ENCODE measurements at places on chromosomes 6 and 20.

- DNase-seq, result no peak
Measured at GRCh38 chr6:153817173-153817572, 221.9 kb upstream of the OPRM1 start.

DNA sequence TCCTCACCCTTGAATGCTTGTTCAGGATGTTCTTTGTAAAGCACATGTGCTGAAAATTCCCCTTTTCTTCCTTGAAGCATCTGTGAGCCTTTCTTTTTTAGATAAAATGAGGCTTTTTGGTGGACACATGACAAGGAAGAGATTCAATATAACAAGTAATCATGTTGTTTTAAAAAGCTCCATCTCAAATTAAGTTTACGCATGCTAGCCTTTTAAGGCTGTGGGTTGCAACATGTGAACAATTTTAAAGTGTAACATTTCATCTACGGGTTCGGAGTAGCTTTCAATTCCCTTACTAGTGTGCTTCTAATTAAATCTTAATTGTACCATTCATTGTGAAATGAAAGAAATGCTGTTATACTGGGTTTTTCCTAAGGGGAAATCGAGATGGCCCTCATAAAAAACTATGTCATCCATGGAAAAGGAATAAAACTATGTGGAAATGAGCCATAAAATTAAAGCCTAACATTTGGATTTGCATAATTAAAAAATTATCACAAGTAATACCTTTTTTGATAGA lies 19.3 kb upstream of the OSTM1 start:
- no peak for DNase-seq

DNA sequence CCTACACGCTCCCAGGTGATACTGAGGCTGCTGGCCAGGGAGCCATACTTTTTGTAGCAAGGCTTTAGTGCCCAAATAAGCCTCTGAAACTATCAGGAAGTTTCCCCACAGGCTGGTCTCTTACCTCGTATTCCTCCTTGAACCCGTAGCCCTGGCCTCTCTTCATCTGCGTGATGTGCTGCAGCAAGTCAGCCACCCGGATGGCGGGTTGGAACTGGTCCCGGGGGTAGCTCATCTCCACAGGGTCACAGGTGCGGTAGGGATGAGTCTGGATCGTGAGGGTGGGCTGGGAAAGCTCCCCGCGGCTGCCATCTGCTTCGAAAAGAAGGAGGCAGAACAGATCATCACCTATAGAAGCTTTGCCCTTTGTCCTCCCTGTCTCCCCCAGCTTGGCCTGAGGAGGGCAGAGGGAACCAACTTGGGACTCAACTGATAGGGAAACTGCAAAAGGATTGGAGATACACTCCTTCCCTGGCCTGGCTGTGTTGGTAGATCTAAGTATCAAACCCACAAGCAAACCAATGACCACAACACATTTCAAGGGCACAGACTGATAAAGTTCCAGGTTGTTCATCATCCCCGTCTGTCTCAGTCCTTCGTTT lies 543.2 kb upstream of the CHD6 start:
- no peak for DNase-seq

DNA sequence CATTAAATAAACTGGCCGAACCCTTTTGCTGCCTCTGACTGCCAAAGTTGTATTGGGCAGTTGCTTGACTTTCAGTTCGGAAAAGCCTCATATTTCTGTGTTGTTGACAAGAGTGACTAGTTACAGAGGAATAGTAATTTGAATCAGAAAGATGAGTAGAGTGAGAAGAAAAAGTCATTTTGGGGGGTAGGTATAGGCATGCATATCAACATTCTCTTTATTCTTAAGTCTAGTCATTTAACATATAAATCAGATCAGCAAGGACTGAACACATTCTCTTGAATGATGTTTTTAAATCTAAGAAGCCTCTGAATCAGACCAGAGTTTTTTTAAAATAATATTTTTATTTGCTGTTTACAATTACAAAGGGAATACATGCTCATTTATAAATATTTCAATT lies 4.9 kb upstream of the LMBRD1 start:
- DNase-seq, result no peak
